ENCODE measurements at places on chromosomes 4 and X. TPM values are rescaled to one million over a fixed set of nuclear protein-coding genes. Genes with fewer than 3 reads are reported as not detected.

The STPG2 gene
- 0.31 TPM for total RNA-seq

The PSMD10 gene
- total RNA-seq, result 59.2 TPM

The SPANXD gene
- total RNA-seq, result not detected

The TMSB15C gene
- total RNA-seq, result 4.0 TPM

The NUDT9 gene
- 23.3 TPM for total RNA-seq

The ASMT gene
- total RNA-seq, result not detected

The SSX5 gene
- total RNA-seq, result not detected

The ASMTL gene
- total RNA-seq, result 18.8 TPM

The BANK1 gene
- 1.1 TPM for total RNA-seq

The USP26 gene
- total RNA-seq, result not detected

The SSX2 gene
- not detected for total RNA-seq

The TMPRSS11D gene
- total RNA-seq, result 6.6 TPM

The MXRA5 gene
- total RNA-seq, result 103 TPM

The C4orf51 gene
- total RNA-seq, result not detected

The PCDH18 gene
- total RNA-seq, result 95.8 TPM

The ELOVL6 gene
- total RNA-seq, result 8.9 TPM

The LIN54 gene
- 20.1 TPM for total RNA-seq

The ETNPPL gene
- total RNA-seq, result not detected

Measured in tongue (tissue), 3 donors.